ENCODE measurements at places on chromosomes 12 and 14.

- DNase-seq: no peak
Observed at GRCh38 chr14:101884089-101884933, 80.1 kb upstream of the DYNC1H1 start.

GRCh38 chr12:132376464-132376830, 47.1 kb upstream of the GALNT9 start:
- no peak for DNase-seq

DNA sequence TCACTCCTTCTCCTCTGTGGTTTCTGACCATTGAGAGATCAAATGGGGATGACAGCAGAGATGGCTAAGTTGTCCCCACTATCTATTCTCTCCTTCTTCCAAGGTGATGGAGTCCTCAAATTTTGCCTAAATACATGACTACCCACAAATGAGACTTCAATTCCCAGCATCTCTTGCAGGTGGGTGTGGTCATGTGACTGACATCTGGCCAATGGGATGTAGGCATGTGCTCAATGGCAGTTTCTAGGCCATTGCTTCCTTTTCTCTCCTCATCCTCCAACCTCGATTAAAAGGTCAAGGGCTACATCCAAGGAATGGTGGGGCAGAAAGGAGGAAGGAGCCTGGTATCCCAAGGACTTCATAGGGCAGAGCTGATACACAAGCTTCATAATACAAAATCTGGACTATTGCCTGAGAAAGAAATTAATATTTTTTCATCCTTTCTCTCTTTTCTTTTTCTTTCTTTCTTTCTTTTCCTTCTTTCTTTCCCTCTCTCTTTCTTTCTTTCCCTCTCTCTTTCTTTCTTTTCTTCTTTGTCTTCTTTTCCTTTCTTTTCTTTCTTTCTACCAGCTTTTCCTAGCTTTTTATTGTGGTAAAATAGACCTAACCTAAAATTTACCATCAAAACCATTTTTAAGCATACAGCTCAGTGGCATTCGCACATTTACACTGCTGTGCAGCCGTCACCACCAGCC, 100.9 kb upstream of the PRB2 start:
- DNase-seq: no peak

GRCh38 chr12:22051114-22051698, 5.2 kb downstream of the CMAS start:
- DNase-seq: no peak

DNA sequence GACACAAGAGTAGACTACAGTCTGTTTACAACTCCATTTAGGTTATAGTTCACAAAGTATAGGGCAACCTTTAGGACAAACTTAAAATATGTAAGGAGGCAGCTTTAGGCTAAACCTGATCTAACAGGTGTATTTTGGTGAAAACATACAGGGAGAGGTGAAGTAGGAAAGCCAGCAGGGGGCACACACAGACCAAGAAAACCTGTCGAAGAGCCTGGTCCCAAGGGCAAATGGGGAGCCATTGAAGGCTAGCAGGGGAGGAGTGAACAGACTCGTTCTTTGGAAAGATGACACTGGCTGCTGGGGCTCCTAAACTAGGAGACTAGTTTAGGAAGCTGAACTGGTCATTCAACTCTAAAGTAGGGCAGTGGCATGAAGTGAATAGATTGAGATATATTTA, 138.8 kb upstream of the WSCD2 start:
- peak; percentile 55 for DNase-seq

- DNase-seq: no peak
Observed at GRCh38 chr14:102795060-102795925, 18.0 kb downstream of the TRAF3 start.

- no peak for DNase-seq
Observed at GRCh38 chr14:91241863-91242262, 2.6 kb downstream of the GPR68 start.

- DNase-seq: no peak
Observed at GRCh38 chr12:27817766-27818165, 37.7 kb upstream of the MANSC4 start.

DNA sequence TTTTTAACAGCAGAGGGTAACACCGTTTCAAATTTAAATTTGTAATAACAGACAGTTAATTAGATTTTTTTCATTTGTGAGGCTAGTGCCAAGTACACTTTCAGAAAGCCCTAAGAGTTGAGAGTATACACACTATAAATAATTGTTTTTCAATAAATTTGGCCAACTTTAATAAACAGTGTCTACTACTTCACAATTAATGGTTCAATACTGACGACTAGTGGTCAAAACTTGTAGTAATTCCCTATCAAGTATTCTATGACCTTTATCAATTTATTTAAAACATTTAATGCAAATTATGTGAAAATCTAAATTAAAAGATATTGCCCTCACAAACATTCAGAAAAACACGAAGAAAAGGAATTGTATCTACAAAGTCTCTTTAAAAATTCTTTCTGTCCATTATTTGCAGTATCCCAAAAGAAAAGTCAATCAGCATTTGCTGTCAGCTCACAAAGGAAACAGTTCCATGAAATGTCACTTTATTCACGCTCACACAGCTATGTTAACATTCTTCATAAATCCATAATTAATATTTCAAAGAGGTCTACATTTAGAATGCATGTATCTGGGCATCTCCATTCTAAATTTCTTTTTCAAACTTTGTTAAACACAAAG, 91.2 kb downstream of the CEP128 start:
- DNase-seq: peak; percentile 31

DNA sequence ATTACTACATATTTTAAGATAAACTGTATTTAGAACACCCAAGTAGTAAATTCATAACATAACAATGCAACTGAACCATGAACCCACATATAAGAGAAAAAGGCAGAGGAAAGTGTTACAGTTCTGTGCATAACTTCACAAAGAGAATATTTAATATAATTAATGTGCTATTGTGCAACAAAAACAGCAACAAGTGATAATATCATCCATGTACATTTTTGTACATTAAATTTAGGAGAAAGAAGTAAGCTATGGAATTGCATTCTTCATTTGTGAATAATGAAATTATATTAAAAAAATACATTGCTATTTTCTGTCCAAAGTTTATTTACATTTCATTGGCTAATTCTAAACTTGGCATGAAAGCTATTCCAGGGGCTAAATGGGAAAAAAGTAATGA, 72.6 kb downstream of the PLEKHG7 start:
- DNase-seq: no peak

DNA sequence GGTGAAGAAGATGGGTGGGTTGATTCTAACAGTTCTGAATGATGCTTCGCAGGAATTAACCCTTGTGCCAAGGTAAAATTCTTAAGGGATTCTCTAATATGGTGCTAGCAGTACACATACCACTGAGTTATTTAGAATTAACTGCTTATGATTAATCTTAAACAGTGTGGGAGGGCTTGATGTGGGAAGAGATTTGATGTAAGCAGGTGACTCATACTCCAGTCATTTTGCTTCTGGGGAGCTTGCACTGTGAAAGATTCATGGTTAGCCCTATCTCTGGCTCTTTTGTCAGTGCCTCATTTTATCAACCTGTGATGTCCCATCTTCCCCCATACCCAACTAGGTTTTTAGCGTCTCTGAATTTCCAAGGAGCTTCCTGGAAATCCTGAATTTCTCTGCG, 83.8 kb downstream of the NRXN3 start:
- DNase-seq: no peak

DNA sequence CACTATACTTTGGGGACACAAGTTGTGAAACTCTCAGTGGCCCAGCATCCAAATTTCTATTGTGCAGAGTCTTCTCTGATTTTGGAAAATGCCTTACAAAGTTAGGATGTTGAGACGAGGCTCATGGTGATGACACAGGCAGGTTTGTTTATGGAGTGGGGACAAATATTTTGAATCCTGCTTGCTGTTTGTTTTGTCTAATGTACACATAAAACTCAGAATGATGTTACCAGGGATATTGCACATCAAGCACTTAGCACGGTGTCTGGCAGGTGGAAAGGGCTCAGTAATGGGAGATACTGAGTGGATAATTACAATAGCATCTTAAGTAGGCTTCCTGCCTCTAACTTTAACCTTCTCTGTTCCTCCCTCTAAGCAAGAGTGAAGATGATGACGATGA, 628.9 kb upstream of the TBX3 start:
- no peak for DNase-seq

All from NCI-H2227 treated with DMSO at 0.1 percent for 48 hours (cell line).